Stimulated activated CD4-positive, alpha-beta T cell treated with anti-CD3 and anti-CD28 coated beads, Interleukin-4, amount 100 ng/mL, for 48 hours (primary cell): ENCODE measurements at places on chromosomes 13 and 19.
A peak's percentile ranks its signal among the peaks of the same experiment; 100 is the strongest.

- DNase-seq, result no peak
Observed at GRCh38 chr13:105389373-105389772, 1146.1 kb downstream of the EFNB2 start.

DNA sequence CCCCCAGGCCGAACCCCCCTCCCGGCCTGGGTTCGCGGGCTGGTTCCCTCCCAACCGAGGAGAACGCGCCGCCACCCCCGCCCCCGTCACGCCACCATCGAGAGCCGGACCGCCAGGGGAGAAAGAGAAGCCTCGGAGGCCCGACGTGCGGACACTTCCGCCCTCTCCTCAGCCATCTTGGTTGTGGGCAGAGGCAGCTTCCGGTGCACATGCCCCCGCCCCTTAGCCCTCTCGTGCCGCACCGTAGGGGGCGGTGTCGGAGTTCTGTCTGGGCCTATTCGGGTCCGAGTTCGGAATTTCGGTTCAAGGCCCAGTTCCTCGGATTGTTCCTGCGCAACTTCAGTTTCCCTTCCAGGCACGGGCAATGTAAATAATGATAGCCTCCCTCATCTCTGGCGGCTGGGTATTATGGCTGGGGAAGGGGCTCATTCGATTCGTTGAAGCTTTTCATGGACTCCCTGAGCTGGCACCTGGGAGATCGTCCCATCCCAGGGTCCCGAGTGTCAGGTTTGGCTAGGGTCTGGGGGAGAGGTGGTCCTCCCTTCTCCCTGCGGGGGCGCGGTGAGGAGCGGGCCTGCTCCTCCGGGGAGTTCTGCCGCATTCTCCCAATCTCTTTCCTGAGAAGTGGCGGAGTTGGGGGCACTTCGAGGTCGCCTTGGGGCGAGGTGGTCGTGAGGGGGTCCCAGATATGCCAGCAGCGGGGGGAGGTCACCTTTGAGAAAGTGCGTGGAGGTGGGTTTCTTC is at the start of the genes IER2 and STX10:
IER2 (plus strand) TSS at position 225 of the 744 bp plus-strand sequence. CDS start 2,776 bp downstream, outside the sequence.
STX10 (minus strand) TSS at position 189 of the 744 bp plus-strand sequence. CDS start 202 bp downstream, outside the sequence.
- DNase-seq, result peak; percentile 83

DNA sequence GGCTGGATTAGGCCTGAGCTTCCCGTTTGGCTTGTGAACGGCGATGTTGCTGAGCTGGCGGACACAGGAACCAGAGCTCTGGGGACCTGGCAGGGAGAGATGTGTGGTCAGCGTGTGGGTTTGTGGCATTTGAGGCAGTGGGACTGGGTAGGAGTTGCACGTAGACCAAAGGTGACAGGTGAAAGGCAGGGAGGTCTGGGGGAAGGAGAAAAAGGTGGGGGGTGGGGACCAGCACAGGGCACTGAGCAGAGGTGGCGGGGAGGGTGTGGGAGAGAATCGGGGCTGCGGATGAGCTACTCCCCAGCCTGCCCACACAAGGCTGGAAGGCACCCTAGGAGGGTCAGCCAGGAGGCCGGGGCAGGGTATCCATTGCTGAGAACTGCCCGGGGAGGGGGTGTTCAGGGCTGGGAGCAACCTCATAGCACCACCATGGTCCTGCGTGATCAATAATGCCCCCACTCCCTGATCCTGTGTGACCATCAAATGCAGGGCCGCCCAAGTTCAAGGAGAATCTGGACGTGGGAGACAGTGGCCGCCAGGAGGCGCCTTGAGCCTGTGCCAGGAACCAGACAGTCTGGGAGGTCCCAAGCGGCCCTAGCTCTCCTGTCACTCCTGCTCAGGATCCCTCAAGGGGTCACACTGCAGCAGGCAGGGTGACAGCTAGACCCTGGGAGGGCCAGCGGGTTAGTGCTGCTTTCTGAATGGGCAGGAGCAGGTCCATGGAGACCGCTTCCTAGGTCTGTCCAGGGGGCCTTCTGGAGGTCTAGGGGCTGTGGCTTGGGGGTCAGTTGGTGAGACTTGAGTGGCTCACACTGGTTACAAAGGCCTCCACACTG is 12.8 kb upstream of the SELENOW start:
- DNase-seq, result peak; percentile 28

GRCh38 chr13:78241278-78241919 is 322.8 kb upstream of the EDNRB start:
- peak; percentile 2 for DNase-seq

DNA sequence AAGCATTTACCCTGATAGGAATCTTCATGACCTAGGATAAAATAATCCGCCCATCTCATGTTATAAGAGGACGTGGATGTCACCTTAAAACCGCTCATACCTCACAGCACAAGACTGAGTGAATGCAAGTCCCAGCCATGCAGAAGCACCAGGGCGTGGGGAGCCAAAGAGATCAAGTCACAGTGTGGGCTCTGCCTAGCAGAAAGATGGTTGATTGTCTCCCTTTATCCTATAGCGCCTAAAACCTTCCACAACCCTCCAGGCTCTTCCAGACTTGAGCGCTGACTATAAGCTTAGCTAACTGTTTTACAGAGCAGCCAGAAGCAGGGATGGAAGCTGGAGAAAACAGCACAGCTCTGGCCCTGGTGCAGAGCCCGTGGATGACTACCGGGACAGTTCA is 6.8 kb upstream of the ANKRD10 start:
- DNase-seq, result no peak

DNA sequence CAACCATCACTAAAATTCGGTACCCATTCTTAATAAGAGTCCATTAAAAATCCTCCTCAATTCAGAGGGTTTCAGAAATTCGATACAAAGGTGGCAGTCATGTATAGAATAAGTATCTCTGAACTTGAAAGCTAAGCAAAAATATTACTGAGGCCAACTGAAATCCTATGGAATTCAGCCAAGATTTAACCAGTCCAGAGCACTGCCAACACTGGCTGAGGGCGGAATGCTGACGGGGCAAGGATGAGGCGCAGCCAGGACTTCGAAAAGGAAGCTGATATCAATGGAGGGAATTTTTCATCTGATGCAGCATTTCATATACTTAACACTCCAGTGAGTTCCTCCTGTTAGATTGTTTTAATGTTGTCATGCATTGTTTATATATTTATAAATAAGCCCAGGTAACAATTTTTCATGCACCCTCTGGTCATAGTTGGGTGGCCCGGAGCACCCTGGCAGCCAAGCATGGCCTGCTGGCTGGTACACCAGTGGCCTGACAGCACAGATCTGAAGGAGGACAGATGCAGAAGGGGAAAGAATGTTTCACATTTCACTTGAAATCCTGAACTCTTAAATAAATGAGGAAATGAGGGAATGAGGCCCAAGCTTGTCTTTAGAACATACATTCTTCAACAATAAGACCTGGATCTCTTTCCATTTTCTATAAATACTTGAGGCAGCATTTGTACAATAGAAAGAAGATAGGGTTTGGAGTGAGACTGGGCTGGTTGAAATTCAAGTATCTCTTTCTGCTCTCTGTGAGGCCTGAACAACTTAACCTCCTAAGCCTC is 41.5 kb downstream of the WDFY2 start:
- no peak for DNase-seq

GRCh38 chr19:13742756-13743155 is 21.6 kb upstream of the MRI1 start:
- DNase-seq, result no peak

GRCh38 chr19:58474997-58475713 is 997 bp upstream of the ZNF446 start:
- DNase-seq, result no peak

- DNase-seq, result no peak
Observed at GRCh38 chr19:29372921-29373797, 152.6 kb upstream of the VSTM2B start.

DNA sequence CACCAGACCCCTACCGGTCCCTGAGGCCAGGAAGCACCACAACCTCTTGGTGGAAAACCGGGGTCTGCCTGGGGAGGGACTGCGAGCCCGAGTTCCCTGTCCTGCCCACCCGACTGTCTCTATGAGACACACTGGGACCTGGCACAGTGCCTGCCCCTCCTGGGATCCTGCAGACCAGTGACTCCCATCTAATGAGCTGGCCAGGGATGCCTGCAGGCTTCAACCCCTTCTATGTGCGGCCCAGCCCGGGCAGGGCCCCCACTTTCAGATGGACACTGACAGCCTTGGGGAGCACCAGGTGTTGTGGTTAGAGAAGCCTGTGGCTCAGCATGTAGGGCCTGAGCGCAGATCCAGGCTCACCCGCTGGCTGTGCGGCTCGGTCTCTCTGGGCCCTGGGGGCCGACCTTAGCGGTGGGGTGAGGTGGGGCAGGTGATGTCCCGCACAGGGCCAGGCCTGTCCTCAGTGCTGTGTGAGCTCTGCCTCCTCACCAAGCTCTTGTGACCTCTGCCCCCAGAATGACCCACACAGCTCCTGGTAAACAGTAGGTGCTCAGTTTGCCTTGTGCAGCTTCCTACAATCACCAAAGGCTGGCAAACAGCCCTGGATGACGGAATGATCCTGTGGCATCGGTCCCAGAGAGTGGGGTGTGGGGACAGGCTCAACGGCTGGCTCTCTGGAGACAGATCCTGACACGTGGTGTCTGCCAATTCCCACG is 17.9 kb upstream of the CACTIN start:
- DNase-seq, result no peak

DNA sequence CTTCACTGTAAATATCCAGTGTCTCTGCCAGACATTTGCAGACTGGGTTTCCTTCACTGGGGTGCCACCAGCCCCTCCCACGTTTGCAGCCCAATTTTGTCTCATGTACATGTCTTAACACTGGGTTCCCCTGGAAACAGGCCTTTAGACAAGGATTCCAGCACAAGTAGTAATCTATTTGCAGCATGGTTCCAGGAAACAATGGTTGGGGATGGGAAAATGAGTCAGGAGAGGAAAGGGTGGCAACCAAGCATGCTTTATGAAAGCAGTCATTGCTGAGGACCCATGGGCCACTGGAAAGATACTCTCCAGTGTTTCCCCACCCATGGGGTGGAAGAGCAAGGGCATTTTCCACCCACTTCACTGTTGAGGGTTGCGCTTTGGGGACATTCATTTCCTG is 53.6 kb upstream of the FARP1 start:
- no peak for DNase-seq

DNA sequence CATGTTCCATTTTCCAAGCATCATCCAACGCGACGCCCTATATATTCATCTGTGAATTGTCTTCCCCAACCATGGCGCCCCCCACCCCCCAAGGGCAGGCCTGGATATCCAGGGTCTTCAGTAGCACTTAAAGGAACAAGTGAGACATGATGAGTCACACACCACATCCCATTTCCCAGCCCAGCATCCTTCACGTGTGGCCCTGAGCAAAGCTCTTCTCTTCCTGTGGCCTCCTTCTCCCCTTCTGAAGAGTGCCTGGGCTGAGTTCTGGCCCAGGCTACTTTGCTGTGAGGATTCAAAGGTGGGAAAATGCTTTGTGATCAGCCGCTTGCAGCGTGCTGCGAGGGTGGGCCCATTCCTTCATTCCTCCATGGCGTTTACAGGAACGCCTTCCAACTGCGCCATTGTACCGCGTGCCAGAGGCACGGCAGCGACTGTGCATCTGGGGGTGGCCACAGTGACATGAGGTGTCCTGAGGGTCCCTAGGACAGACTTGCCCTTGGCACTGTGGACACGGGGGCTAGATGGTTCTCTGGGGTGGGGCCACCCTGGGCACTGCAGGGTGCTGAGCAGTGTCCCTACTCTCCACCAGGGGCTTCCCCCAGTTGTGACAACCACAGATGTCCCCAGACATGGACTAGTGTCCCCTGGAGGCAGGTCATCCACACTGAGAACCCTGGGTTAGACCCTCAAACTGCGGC is 11.7 kb downstream of the PLIN4 start:
- no peak for DNase-seq

DNA sequence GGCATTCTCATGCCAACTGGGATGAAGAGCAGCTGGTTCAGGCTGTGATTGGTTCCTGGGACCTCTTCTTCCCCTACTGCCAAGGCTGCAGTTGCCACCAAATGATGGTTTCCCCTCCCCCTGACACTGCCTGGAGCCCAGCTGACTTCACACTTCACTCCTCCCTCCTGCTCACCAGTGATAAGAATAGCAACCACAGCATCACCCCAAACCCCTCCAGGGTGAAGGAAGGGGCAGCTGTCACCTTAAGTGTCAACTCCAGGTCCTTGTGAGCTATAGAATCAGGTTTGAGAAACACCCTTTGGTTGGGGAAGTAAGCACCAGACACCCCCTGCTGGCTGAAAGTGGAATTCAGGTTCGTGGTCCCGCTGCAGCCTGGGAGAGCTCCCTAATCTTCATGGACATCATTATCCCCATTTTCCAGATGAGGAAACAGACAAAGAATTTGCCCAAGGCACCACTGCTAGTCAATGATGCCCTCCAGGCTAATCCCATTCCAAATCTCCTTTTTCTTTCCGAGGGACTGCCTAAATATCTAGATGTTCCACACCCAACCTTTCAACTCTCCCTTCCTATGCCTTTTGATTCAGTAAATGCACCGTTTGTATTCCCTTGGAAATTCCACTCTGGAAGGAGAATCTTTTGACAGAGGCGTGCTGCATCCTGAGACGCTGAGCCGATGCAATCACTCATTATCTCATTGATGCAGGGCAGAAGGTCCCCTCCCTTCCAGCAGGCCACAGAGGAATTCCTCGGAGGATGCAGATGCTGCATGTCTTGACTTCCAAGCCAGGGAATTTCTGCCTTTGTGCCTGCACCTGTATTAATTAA is 50.6 kb upstream of the UQCRFS1 start:
- peak; percentile 51 for DNase-seq

- no peak for DNase-seq
Observed at GRCh38 chr19:6680141-6680540, 10.2 kb upstream of the TNFSF14 start.

- DNase-seq, result no peak
Observed at GRCh38 chr19:39481229-39481545, 549 bp downstream of the TIMM50 start.

- DNase-seq, result no peak
Observed at GRCh38 chr19:31390711-31391110, 41.5 kb upstream of the TSHZ3 start.
